ENCODE measurements at places on chromosomes 2 and 18. TPM values are rescaled to one million over a fixed set of nuclear protein-coding genes. Genes with fewer than 3 reads are reported as not detected.

Gene SOS1
- total RNA-seq: 28.7 TPM

GRCh38 chr2:45586600-45586999 is 24.5 kb downstream of the SRBD1 start:
- H3K4me3 ChIP-seq: no peak overlapping the region
- H3K36me3 ChIP-seq: peaks cover 2% of the 10 kb centered on the region
- no peak for DNase-seq

GRCh38 chr2:195709901-195710806 is 53.1 kb downstream of the SLC39A10 start:
- H3K27me3 ChIP-seq: no peaks in the 10 kb centered on the region
- no peak overlapping the region for H3K27ac ChIP-seq
- DNase-seq: no peak
- H3K36me3 ChIP-seq: no peaks in the 10 kb centered on the region
- H3K4me3 ChIP-seq: no peak overlapping the region

DNA sequence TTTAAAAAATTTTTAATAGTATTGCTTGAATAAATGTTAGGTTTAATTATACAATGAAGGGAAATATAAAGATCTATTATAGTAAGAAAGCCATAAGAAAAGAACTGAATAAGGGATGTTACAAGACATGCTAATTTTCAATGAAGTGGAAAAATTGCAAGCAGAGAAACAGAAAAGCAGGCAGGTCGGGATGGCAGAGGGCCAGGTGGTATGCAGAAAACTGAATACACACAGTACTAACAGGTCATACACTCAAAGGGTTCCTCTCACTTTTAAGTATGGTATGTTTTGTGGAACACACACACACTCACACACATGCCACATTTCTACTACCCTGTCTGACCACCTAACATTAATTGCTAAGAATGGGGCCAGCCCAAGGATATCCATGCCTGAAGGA is 76.7 kb upstream of the DTNA start:
- H3K36me3 ChIP-seq: no peaks in the 10 kb centered on the region
- DNase-seq: no peak
- H3K4me1 ChIP-seq: no peaks in the 10 kb centered on the region

DNA sequence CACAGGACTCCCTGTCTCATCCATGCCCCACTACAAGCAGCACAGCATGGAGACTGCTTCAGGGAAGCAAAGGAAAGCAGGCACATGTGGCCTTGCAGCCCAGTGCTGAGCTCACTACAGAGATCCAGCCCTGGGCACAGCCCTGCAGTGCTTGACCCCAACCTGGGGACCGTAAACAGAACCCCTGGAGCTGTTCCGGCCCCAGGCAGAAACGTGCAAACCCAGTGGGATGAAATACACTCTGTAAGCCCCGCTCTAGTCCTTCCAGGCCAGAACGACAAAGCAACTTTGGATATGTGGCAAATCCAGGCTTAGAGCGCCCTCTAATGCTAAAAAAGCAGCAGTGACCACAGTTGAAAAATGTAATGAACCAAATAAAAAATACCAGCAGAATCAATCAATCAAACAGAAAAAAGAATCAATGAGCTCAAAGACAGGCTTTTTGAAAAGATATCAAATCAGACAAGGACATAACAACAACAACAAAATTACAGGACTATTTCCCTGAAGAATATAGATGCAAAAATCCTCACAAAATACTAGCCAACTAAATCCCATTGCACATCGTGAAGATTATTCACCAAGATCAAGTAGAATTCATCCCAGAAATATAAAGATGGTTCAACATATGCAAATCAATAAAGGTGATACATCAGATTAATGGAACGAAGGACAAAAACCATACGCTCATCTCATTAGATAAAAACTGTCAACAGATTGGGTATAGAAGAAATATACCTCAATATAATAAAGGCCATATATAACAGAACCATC is 45.6 kb downstream of the ZNF519 start:
- H3K36me3 ChIP-seq: no peaks in the 10 kb centered on the region
- no peak overlapping the region for H3K27ac ChIP-seq
- no peaks in the 10 kb centered on the region for H3K27me3 ChIP-seq
- no peak for DNase-seq
- no peaks in the 10 kb centered on the region for H3K4me1 ChIP-seq

DNA sequence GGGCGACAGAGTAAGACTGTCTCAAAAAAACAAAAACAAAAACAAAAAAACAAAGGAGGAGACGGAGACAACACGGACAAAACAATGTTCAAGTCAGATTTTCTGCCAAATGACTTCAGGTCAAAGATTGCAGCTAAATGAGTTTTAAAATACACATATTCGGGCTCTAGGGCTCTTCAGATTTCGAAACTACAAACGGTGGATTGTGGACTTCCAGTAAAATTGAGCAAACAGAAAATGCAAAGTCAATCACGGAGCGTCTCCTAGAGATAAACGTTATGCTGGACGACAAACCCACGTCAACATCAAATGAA is 558 bp downstream of the MRPS5 start:
- peak overlapping the region; percentile 99 for H3K4me3 ChIP-seq
- H3K27me3 ChIP-seq: no peaks in the 10 kb centered on the region
- peak overlapping the region; percentile 89 for H3K27ac ChIP-seq
- DNase-seq: no peak
- peaks cover 4% of the 10 kb centered on the region for H3K4me1 ChIP-seq

Data from Panc1 (cell line).